Stimulated activated CD4-positive, alpha-beta T cell treated with anti-CD3 and anti-CD28 coated beads, Interleukin-4, amount 100 ng/mL, for 1 hour (primary cell): ENCODE measurements at places on chromosomes 11 and 22.

- no peak for DNase-seq
Observed at GRCh38 chr11:48033918-48034341, 53.6 kb downstream of the PTPRJ start.

GRCh38 chr11:114102993-114103896, 43.7 kb downstream of the ZBTB16 start:
- DNase-seq, result no peak

- DNase-seq, result no peak
Observed at GRCh38 chr11:1130276-1131032, 27.3 kb upstream of the MUC5AC start.

GRCh38 chr22:42970029-42970428, 44.9 kb downstream of the PACSIN2 start:
- no peak for DNase-seq

DNA sequence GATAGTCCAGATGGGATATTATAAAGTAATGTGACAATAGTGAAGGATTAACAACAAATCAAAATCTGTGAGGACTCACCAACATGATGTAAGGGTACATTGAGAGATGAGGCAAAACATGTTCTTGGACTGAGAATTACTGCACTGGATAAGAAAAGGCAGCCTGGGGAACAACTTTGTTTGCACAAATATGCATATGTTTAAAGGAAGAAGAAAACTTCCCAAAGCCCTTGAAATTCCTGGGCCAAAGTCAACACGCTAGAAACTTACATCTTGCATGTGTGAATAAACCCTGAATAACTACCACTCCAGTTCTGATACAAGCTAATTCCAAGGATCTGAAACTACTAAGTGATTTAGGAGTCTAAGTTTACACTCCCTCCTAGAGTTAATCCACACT, 1.1 kb downstream of the OR52A5 start:
- no peak for DNase-seq

DNA sequence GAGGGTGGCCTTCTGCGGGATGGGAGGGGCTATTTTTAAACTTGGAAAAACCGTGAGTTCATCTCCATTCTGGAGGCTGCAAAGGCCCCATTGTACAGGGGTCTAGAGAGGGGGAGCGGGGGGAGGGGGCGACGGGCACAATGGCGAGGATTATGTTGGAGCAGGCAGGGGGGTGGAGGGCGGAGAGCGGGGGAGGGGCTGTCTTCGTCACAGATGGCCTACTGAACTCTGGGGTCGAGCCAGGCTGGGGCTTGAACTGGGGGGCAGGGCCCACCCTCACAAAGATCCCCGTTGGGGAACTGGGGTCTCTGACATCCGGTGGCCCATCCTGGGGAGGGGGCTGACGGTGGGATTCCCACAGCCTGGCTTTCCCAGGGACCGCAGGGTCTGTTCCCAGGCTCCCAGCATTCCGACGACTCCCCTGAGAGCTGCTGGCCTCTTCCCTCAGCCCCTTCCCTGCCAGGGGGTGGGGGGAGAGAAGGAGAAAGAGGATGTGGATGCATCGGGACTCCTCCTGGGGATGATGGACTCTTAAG, 3.4 kb upstream of the MCAM start:
- DNase-seq, result no peak

GRCh38 chr11:59573216-59573615, 42.4 kb downstream of the OSBP start:
- no peak for DNase-seq

- no peak for DNase-seq
Observed at GRCh38 chr11:12800032-12800671, 125.9 kb downstream of the TEAD1 start.
